NCI-H1436 treated with DMSO at 0.1 percent for 48 hours (cell line): ENCODE measurements at places on chromosomes 6 and 20.

DNA sequence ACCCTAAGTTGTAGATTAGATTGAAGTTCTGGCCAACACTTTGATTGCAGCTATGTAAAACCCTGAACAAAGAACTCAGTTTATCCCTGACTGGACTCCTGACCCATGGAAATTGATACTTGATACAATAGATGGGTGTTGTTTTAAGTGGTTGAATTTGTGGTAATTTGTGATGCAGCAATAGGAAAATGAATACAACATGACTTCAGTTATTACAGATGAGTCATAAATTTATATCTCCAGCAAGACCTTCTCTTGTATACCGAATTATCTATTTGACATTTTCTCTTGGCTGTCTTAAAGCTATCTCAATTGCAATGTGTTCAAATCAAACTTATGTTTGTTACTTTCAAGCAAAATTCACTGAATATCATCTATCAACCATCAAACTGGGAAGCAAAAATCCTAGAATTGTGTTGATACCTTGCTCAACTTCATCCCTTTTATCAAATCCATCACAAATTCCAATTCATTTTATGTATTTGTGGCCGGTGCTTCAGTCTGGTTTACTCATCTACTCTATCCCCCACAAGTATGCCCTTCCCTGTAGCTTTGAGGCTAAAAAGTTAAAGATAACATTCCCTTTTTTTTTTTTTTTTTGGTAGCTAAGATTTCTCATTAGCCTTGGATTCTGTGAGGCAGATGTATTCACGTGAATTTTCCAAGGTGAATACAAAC lies 129.4 kb upstream of the CENPW start:
- no peak for DNase-seq

GRCh38 chr6:53042112-53042511 lies 23.1 kb upstream of the FBXO9 start:
- no peak for DNase-seq

GRCh38 chr20:53004267-53004813 lies 32.2 kb downstream of the TSHZ2 start:
- DNase-seq: no peak

DNA sequence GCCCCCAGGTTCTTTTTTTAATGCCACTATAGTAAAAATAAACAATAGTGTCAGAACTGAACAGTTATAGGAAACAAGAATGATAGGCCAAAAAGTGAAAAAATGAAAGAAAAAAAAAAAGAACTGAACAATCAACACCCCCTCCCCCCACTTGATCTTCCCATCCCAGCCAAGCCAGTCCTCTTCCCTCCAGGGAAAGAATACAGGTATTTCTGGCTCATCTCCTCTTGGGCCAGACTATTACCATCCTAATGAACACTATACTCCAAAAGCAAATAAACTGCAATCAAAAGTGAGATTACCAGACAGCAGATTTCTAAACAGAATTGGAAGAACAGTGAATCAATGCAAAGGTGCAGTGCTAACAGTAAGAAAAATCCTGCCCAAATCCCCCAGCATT lies 21.3 kb upstream of the C20orf203 start:
- DNase-seq: no peak

DNA sequence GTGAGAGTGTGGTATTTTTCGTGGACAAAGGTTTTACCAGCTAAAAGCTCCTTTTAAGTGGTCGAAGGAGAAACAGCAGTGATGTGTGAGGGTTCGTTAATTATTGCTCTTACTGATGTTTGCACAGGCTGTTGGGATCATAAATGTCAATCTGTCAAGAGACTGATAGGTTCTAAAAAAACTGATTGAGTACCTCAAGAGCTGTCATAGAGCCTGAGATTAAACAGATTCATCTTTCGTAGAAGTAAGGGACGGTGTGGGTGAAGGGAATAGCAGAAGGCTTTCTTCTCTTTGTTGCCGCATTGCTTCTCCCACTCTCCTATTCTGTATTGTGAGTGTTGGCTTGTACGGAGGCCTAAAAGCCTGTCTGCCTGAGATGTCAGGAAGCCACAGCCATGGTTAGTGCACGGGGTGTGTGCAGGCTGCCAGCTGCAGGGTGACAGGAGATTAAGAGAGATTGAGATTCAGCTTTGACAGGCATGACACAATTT lies 291.0 kb downstream of the ZFAND3 start:
- peak; percentile 64 for DNase-seq

DNA sequence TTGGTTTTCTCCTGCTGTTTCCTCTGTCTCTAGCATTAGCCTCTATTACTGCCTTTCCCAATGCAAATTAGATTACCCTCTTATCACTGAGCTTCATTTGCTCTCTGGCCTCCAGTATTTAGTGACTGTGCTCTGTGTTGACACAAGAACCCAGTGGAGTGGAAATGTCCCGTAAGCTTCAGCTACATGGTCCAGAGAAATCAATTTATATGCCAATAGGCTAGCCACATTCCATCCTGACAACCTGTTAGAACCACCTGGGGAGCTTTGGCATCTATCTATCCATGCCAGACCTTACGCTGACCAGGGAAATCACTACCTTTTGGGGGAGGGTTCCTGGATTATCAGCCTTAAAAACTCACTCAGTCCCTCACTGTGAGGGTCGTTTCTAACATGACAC lies 459.6 kb downstream of the UTRN start:
- peak; percentile 85 for DNase-seq

DNA sequence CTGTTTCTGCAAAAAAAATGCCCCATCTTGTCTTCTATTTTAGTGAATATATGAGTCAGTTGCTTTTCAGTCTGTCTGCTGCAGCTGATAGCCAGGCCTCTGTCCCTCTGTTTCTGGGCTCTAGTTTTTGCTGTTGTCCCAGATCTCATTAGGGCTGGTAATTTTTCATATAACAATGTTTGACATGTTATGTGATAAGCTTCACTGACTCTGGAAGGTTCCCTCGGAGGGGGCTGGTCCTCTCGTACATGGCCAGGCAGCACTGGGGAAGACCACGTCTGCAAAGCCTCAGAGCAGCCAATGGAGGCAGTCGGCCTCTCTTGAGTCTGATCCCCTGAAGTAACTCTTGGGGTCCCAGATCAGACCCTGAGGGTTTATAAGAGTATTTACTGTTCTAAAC lies 223.8 kb downstream of the THBS2 start:
- no peak for DNase-seq

DNA sequence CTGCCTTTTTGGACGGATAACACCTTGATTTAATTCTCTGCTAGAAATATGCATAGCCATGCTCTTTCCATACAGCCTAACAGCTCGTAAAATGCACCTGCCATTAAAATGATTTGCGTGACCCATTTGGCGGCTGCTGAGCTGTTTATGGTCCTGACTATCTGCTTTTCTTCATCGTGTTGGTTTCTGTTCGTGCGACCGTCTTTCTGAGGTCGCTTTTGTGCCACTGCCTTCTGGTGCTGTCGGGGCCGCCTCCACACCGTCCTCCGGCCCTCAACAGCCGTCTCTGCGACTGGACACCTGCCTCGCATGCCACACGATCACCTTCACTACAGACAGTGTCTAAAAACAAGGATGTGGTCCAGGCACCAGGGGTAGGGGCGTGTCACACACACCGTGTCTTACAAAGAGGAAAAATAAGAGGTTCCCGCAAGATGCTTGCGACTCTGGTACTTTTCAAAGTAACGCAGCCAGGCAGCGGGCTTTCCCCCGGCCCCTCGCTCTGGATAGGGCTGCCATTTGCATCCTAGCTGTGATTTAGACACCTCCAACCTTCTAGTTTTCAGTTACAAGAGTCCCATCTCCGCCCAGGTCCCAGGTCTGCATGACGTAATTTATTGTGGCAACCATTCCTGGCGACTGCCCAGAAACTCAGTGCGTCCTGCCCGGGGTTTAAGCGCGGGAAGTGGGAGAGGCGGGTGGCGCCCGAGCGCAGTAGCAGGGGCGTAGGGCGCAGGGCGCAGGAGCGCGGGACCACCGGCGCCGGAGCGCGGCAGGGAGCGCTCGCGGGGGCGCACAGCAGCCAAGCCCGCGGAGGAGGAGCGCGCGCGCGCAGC lies at the start of gene STMND1:
STMND1 (plus strand) TSS at position 629 of the 836 bp plus-strand sequence. CDS start 208 bp downstream, outside the sequence.
- no peak for DNase-seq

- DNase-seq: no peak
These were observed 104.4 kb upstream of the FAM184A start for GRCh38 chr6:119182875-119183274.

DNA sequence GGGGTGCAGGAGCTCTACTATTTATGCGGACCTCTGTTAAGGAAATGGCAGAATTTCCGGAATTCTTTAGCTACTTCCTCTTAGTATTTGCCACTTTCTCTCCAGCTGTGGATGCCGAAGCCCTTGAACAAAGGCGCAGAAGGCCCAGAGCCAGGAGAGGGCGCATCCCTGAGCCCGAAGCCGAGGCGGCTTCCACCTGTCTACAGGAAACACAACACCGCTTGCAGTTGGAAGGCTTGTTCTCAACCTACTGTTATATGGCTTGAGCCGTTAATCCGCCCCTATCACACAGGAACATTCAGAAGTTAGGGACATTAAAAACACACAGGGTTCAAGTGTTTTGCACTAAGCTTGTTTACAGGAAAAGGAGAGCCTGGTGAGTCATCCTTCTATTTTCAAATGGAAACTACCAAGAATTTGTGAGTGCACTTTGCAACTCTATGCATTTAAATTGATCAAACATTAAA lies 417.1 kb downstream of the BCKDHB start:
- DNase-seq: no peak

- no peak for DNase-seq
These were observed 14.6 kb upstream of the BLCAP start for GRCh38 chr20:37542281-37542680.

DNA sequence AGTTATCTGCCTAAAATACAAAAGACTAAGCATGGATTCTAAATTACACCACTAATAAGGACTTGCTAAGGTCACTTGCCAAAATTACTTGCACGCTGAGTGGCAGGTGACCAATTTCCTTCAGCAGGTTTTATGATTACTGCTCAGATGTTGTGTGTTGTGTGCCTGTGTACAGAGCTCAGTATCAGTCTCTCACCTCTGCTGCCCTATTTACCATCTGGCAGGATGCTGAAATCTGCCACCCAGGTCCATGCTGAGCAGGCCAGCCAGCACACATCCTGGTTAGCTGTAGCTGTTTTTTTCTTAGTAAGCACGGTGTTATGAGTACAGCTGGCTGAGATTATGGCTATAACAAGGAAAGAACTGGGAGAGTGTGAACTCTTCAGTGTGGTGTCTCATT lies 34.0 kb downstream of the ELOVL4 start:
- DNase-seq: no peak

DNA sequence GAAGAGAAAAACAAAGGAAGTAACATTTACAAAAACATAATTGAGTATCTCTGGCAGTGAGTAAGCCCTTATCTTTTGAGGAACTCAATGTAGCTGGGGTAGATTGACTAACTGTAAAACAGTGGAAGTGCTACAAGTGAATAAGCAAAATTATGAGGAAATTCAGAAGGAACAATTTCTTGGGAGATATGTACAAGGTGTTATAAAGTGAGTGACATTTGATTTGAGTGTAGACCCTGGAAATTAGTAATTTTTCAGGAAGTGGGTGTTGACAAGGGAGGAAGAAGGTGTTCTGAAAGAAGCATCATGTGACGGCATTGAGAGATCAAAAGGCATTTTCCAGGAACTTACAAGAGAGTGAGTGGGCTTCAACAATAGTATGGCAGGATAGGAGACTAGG lies 22.2 kb downstream of the XRN2 start:
- DNase-seq: no peak

- DNase-seq: no peak
These were observed 52.8 kb upstream of the RIPOR2 start for GRCh38 chr6:24988562-24988961.

GRCh38 chr6:127966616-127967015 lies 65.8 kb upstream of the THEMIS start:
- DNase-seq: no peak

- DNase-seq: no peak
These were observed 275.8 kb upstream of the RUNX2 start for GRCh38 chr6:45052325-45052724.

DNA sequence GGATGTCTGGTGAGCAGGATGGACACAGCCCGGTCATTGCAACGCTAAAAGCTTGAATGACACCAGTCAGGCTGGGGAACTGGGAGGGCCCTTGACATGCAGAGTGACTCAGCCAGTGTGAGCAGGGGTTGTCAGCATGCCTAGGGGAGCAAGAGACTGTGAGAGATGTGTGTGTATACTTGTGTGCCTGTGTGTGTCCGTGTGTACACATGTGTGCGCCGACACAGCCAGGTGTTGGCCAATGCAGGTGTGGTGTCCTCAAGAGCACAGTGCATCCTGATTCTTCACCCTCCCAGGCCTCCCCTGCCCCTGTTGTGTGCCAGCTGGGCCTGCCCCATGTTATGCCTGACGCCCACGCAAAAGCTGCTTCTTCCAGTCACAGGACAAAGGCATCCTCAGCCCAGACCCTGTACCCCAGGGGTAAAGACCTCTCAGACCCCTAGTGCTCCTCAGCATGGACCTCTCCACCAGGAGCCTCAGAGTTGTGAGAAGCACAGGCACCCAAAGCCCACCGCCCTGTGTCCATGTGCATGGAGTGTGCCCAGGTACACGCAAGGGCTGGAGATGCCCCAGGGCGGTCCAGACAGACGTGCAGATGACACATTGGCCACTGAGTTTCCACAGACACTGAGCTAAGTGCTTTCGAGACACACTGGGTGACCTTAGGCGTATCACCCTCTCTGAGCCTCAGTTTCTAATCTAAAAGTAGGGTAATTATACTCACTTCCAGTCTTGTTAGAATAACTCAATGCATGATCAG lies 16.6 kb downstream of the NRSN2 start:
- DNase-seq: no peak

- DNase-seq: no peak
These were observed 32.8 kb downstream of the DYNLT1 start for GRCh38 chr6:158611541-158612370.

- DNase-seq: no peak
These were observed 190.7 kb downstream of the C6orf118 start for GRCh38 chr6:165118736-165119135.

DNA sequence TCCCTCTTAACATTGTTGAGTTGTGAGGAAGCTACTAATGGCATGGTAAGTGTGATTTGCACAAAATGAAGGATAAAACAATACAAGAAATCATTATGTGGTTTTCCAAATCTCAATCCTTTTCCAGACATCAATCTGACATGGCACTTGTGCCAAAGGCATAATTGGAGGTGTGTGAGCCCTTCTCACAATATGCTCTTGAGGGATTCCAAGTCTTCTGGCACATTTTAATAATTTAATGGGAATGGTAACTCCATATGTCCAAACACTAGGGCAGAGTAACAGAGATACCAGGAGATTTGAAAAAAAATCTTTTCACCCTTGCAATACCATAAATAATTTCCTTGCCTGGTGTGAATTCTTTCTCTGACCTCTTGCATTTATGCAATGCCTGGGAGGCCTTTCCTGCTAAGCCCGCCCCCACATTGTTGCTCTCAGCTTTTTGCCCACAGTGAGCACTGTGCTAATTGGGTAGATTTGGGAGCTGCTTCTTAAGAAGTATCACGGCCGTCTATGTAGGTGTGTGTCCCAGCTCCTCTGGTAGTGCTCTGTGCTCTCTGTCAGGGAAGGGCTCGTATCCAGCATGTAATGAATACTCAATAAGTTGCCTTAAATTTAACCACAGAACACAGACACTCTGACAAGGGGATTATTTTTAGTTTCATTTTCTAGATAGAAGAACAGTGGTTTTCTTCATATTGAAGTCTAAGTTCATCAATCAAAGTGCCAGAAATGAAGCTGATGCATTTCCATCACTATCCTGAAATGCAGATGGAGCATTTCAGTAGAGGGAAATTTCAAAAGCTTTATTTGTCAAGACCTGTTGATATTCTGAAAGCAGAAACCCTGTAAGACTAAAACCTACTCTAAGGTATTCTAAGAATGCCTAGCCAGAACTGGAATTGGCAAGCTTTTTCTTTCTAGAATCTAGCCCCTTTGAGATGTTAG lies 54.4 kb upstream of the CEP85L start:
- no peak for DNase-seq

- DNase-seq: peak; percentile 49
These were observed 50.0 kb upstream of the SCGN start for GRCh38 chr6:25601800-25602673.
